ENCODE measurements at places on chromosomes 3 and 15.

DNA sequence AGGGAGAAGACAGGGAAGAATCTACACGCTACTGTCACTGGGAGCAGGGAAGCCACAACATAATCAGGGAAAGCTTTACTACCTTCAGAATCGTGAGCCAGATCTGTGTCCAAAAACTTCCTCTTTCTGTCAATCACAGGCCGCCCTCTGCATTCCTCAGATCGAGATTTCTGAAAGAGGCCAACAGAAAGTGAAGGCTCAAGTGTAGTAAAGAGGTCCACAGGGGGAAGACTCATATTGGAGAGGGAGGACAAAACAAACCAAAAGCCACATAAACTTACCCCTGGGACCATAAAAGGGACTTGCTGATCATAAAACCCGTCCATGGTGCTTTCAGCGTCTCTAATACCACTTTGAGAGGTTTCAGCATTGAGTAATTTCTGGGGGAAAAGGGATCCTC lies 3.3 kb downstream of the ETV5 start:
- no peak for DNase-seq

GRCh38 chr3:13405614-13406013 lies 14.5 kb downstream of the NUP210 start:
- no peak for DNase-seq

- DNase-seq: no peak
These were observed 50.7 kb downstream of the RAF1 start for GRCh38 chr3:12613250-12613649.

GRCh38 chr3:184234671-184235380 lies 5.4 kb downstream of the VWA5B2 start:
- no peak for DNase-seq

GRCh38 chr3:32460031-32460749 lies 42.5 kb downstream of the CMTM6 start:
- peak; percentile 47 for DNase-seq

DNA sequence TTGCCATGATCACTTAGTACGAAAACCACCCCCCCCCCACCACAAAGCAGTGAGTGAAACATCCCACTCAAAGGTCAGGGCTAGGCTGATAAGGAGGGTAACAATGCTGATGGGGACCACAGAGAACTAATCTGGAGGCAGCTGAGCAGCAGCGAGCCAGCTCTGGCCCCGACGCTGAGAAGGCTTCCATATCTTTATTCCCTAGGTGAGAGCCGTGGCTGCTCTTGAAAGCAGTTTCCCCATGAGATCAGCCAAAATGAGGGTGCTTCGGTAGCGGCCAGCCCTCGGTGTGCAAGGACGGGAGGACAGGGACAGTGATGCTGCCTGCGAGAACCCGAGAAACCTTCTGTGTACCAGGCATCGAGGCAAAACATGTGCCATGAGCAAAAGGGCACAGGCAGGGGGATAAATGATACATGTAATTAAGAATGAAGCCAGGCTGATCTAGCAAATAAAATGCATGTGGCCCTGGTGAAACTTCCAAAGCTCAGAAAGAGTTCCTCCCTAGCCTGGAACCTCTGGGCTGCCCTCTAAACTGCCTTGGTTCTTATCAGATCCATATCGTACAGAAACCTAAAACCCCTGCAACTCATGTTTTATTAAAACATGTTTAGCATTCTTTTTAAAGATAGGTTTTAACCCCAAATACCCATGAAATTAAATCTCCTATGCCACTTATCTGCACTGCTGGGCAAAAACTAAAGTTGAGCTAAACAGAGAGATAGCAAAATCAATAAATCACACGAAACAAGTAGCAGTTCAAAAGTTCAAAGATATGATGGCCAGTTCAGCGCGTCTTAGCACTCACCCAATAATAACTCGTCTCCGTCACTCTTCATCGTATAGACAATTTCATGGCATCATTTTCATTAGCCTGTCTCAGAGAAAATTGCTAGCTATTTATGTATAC lies 337.3 kb downstream of the FOXP1 start:
- no peak for DNase-seq

GRCh38 chr15:66743703-66744536 lies 41.9 kb downstream of the SMAD6 start:
- no peak for DNase-seq

DNA sequence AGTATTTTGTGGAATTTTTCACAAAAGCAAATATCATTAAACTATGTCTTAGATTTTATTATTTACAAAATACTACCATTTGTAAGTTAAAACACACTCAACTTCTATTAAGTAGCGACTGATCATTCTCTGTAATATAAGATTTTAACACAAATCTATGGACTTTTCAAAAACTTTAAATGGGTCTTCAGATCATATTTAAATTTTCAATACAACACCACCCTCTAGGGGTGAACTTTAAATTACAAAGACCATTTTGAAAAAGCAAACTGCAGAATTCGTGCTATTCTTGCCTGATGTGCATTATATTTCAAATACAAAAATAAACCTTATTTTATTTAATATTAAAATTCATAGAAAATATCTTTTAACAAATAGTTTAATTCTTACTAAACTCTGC lies 8.2 kb upstream of the VGLL4 start:
- DNase-seq: no peak

DNA sequence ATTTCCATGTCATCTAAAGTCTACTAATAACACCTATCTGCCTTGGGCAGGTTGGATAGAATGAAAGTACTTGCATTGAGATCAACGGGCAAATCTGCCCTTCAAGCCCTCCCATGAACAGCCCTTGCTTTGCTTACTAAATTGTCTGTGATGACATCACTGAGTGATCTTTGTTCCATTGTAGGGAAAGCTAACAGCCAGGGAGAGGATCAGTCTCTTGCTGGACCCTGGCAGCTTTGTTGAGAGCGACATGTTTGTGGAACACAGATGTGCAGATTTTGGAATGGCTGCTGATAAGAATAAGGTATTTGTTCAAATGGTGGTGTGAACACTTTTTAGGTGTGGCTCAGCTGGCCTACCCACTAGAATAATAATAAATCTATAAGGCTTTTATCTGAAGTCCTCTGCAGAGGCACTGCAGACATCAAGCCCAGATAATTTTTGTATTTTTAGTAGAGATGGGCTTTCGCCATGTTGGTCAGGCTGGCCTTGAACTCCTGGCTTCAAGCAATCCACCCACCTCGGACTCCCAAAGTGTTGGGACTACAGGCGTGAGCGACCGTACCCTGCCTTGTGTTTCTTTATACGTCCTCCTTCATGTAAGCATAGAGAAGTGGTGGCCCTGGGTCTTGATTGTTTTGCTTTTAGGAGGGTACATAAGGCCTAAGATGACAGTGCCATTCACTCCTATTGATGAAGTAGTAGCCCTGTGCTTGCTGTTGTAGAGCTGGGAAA lies 5.7 kb downstream of the PCCB start:
- no peak for DNase-seq

- no peak for DNase-seq
These were observed 121.8 kb downstream of the CTNNB1 start for GRCh38 chr3:41320953-41321641.

GRCh38 chr3:129001101-129001805 lies at the start of gene EFCC1:
Gene EFCC1 (plus strand): TSS chr3:129001304. CDS start chr3:129001629, 325 bp downstream.
- no peak for DNase-seq

GRCh38 chr3:101913168-101913567 lies 63.9 kb downstream of the NFKBIZ start:
- no peak for DNase-seq

GRCh38 chr3:127590282-127590592 lies 296 bp downstream of the TPRA1 start:
- DNase-seq: no peak

DNA sequence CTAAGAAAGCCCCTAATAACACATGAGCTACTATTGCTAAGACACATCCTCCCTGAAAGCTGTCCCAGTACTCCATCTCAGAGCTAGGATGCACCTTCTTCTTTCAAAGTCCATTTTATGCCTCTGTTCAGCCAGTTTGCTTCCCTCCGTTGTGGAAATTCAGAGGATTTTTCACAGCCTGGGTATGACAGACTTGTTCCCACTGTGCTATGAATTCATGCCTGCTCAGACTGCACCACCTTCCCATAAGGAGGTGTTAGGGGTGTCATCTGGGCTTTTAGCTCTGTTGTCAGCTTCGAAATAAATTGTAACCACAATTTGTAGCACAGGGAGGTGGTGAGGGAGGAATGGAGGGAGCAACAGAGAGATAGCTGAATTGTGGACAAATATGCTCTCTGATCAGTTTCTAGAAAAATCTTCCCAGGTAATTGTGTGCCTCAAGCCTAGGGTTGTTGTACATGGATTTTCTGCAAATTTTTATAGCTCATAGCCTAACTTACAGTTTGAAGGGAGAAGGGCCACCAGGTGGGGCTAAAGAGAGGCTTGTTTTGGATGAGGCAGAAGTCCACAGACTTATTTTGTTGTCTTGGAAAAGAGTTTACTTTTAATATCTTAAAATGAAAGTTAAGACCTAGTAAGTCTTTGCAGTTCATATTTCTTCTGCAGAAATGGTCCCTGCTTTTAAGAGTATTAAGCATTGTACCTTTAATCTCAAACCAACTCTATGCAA lies 462.0 kb downstream of the PDCD6IP start:
- peak; percentile 7 for DNase-seq

- no peak for DNase-seq
These were observed 461 bp downstream of the SECISBP2L start for GRCh38 chr15:49045751-49046219.

DNA sequence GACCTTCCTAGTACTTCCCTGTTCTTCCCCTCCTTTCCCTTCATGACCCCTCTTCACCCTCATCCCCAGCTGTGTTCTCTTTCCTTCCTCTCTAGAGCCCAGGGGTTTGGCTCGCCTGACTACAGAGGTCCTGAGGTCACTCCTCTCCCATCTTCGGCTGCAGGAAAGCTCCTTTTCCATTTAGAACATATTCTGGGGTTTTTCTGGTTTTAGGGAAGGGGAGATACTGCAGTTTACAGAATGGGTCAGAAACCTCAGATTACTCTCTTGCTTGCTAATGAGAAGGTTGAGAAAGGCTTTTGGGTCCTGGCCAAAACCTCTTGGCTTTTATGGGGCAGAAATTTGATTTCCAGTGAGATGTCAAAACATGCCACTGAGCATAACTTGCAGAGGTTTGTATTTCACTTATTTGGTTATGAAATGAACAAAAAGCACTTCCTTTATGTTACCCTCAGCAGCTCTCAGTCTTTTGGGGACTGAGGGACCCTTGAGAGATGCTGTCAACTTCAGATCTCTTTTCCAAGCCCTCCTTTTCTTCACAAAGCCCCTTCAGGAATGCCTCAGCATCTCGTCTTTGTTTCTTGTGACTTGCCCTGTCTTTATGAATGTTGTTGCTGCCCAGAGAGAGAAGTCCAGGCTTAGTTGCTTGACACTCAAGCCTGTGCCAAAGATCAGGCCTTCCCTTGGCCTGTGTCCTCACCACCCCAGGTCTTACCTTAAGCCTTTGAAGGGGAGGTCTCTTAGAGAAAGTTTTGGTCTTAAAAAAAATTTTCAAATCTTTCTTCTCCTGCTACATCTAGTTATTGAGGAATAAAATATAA lies 121.7 kb upstream of the TPM1 start:
- no peak for DNase-seq

DNA sequence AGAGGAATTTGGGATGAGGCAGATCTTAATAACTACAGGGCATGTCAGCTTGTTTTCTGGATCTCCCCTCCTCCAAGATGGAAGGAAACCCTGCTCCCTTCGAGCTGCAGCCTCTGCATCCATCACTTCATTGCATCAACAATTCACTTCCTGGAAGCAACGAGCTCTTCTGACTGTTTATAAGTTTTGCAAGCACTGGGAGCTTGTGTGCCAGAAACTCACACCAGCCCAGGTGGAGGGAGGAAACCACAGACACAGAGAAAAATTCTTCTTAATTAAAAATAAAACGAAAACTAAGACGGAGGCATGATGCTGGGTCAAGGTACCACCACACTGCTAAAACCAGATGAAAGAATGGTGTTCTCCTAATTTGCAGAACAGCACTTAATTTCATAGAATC lies 10.6 kb downstream of the LRIG1 start:
- DNase-seq: no peak

GRCh38 chr15:50340416-50340815 lies 14.6 kb downstream of the GABPB1 start:
- DNase-seq: no peak

DNA sequence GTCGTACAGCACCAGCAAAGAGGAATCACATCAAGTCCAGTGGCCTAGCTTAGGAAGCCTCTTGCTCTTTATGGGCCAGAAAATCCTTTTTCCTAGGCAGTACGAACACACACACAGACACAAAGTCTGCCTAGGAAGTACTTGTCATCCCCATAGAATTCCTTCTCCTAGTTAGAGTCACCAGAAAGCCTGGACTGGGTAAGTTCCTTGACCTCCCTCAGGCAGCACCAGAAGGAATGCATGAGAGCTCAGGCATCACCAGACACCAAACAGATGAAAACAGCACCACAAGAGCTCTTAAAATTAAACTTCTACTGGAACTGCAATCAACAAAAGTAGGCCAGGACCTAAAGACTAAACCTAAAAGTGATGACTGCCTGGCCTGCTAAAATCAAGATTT lies 192.9 kb upstream of the CCDC54 start:
- DNase-seq: no peak

DNA sequence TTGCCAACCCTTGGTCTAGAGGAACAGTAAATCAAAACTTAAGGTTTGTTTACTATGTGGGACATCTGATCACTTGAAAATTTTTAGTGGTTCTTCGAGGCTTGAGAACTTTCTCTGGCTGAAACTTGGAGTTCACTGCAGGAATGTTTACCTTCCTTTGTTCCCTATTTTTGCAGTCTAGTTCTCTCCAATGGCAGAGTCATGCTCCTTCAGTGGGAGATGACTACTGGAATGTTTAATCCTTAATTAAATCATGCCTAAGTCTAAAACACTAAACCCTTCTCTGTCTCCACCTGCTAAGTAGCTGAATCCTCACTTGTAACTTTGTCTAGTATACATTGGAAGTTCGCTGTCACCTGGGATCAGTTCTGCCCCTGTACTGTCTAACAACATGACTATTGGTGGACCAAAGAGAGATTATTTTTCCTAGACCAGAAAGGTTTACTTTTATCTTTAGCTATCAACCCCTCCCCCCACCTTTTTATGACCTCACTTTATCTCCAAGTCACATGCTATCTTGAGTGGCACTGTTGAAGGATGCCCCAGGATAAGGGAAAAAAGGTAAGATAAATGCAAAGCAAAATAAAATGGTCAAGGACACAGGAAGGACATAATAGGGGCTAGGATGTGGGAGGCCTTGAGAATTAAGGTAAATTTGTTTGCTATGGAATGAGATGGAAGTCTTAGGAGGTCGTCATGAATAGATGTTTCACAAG lies 1.2 kb upstream of the ZNF609 start:
- DNase-seq: no peak

GRCh38 chr15:82648257-82649103 lies 1.3 kb upstream of the CPEB1 start:
- no peak for DNase-seq

- DNase-seq: no peak
These were observed 50.7 kb downstream of the PROS1 start for GRCh38 chr3:93923006-93923405.

- DNase-seq: no peak
These were observed 92.8 kb upstream of the TNFSF10 start for GRCh38 chr3:172616031-172616461.

- DNase-seq: no peak
These were observed 8.5 kb downstream of the TBC1D2B start for GRCh38 chr15:78069052-78069414.

GRCh38 chr3:181176601-181177000 lies 187.1 kb upstream of the DNAJC19 start:
- peak; percentile 5 for DNase-seq

- peak; percentile 81 for DNase-seq
These were observed 303.1 kb downstream of the RPLP1 start for GRCh38 chr15:69755551-69756310.
